ENCODE measurements at places on chromosomes 2 and 18.

DNA sequence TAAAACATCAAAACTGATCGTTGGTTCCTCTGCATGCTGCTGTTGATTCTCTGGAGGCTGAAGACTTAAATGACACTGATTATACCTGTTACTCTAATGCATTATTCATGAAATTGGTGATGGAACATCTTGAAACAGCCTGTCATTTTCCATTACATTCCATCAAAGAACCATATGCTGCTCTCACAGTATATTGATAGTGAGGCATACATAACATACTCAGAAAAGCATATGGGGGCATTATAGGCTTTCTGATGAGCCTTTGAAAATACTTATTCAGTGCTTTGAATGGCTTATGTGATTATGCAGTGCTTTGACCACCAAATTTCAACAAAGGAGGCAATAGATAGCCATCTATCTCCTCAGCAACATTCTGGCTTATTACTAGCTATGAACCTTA, 392.1 kb downstream of the CDH19 start:
- DNase-seq: no peak

DNA sequence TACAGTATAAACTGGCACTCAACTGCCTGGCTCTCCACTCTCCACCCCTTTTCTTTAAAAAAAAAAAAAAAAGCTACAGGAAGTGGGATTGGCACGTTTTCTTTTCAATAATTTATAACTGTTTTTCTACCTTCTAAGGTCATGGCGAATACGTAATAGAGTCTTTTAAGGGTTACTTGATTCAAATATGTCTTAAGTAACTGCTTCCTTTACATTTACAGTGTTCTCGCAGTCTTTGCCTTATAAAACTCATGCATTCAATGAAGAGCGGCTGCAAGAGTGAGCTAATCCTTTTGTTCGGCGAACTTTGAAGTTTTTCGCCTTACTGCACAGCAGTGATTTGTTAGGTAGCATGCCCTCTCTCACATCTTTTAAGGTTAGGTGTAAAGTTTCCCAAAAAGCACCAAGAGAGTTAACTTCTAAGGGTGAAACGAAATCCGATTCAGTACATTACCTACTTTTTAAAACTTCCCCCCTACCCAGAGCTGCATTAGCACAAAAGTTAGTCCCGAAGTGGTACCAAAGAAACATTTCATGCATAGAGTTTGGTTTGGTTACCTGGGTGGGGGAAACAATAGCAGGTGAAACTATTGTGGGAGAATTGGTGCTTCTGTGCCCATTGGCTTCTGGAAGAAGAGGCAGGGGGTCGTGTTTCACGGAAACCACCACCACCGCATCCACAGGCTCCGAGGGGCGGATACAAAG, 2.0 kb downstream of the KCTD1 start:
- peak; percentile 59 for DNase-seq

- no peak for DNase-seq
Observed at GRCh38 chr2:64845273-64845905, 143.8 kb upstream of the SLC1A4 start.

GRCh38 chr2:126907671-126908070, 9.0 kb downstream of the TEX51 start:
- no peak for DNase-seq

DNA sequence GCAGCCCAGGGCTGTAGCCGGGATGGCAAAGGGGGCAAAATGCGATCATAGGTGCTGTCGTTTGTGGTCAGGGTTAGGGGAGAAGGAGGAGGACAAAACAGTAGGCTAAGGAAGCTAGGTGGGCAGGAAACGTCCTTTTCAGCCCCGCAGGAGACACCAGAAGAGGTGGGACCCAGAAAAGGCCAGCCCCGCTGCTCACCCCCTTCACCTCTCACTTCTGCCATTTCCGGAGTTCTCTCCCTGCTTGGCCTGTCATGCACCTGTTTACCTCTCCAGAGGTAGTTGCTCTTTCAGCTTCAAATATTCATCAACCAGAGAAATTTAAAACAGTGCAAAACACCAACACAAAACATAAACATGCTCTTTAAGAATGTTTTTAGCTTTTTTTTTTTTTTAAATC, 849 bp downstream of the AQP4 start:
- DNase-seq: no peak

GRCh38 chr2:25824216-25824615, 54.1 kb downstream of the ASXL2 start:
- DNase-seq: no peak

Data from ACHN (cell line).